H54 (cell line): ENCODE measurements at places on chromosomes 3 and 15.

DNA sequence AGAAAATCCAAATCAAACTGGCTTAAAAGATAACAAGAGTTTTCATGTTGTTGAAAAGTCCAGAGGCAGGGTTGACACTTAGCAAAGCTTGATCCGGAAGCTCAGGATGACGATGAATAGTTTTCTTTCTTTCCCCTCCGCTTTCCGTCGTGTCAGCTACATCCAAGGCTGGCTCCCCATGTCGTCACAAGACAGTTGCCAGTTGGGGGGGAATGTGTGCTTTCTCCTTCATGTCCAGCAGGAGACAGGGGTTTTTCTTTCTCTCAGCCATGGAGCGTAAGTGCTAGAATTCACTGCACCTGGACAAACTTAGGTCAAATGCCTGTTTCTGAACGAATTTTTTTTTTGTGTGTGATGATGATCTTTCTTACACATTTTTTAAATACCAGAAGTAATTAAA, 273.8 kb upstream of the RGMA start:
- DNase-seq: no peak

DNA sequence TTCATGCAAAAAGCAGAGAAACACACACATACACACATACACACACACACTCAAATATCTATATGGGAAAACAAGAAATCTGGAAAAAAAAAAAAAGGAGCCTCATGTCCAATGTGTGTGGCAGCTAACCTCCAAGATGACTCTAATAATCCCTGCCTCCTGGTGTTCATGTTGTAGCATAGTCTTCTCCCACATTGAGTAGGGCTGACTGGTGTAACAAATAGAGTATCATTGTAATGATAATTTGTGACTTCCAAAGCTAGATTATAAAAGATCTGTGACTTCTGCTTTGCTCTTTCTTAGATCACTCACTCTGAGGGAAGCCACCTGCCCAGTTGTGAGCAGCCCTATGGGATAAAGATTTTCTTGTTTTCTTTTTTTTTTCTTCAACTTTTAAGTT, 130.9 kb upstream of the TNIK start:
- no peak for DNase-seq

- no peak for DNase-seq
Measured at GRCh38 chr3:188689101-188689574, 482.6 kb upstream of the TPRG1 start.

GRCh38 chr3:168040607-168041208, 55.0 kb downstream of the GOLIM4 start:
- peak; percentile 5 for DNase-seq

GRCh38 chr3:149610351-149611105, 47.3 kb downstream of the WWTR1 start:
- no peak for DNase-seq

GRCh38 chr3:64049136-64049535, 25.8 kb upstream of the PSMD6 start:
- no peak for DNase-seq

- DNase-seq: no peak
Measured at GRCh38 chr3:57952208-57952631, 56.0 kb upstream of the FLNB start.

GRCh38 chr15:29822100-29822683, at the start of gene TJP1:
Gene TJP1 (minus strand): TSS chr15:29822468. CDS start chr15:29822028, 440 bp downstream.
- DNase-seq: peak; percentile 42

DNA sequence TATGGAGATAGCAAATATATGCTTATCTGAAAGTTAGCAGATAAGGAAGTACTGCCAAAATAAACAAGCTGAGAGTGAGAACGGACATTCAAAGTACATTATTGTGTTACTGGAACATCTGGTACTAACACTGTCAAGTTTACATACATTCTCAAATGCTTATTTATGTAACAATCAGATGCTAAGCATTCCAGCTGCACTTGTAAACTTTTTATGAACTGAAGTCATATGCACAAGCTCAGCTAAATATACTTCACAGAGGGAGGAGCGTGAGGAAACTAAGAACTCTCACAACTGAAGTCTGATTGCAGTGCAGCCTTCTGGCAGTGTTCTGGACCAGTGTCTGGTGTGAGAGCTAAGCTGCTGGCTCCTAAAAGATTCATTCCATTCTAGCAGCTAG, 223.7 kb upstream of the NANOGP8 start:
- no peak for DNase-seq

DNA sequence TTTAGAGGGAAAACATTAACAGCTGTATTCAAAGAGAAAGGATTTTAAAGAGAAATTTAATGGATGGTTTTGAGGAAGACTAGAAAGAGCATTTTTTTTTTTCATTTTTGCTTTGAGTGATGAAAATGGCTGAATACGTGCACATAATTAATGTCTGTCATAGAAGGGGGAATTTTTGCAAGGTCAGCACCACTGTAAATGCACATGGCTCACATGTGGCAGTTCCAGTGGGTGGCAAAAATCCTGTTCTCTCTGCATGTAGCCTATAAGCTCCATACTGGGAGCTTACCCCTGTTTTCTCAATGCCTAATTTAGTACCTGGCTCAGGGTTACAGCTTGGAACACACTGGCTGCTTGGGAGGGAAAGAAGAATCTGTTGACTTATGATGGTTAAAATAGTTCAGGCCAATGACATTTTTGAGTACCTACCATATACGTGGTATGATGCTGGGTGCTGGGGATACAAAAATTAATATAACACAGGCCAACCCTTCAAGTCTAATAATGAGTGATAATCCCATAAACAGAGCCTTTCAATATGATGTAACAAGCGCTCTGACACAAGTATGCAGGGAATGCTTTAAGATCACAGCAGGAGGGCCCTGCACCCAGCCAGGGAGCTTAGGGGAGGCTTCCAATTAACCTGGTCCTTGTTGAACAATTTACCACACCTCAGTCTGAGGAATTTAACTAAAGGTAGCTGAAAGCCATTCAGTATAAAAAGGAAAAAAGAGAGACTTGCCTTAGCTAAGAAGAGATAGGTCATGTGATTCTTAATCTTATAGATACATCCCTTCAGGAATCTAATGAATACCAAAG, 33.0 kb downstream of the HSPBAP1 start:
- no peak for DNase-seq

DNA sequence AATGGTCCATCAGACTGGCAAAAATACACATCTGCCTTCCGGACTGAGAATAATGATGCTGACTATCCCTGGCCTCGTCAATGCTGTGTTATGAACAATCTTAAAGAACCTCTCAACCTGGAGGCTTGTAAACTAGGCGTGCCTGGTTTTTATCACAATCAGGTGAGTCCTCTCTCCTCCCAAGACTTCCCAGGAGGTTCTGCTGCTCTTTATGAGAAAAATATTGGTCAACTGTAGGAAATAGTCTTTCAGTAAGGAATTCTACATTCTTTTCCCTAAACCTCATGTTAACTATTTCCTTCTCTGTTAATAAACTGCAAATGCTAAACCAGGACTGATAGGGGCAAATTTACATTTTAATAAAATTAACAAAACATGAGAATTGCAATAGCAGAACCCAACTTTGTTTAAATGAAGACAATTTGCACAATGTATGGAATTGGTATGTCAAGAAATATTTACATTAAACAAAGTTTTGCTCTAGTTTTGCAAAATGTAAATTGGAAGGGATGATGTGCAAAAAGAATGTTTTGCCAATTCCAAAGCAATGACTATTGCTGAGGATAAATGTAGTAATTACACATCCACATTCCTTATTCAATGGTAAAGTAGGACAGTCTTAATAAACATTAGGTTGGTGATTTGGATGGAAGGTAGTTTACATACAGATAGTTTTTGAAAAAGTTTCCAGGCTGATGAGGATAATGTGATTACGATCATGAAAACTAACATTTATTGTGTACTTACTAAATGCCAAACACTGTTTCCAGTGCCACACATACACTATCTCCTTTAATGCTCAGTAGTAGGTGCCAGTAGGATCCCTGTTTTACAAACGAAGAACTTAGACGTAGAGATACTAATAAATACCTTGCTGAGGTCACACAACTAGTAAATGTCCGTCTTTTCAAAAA, 21.1 kb downstream of the UPK1B start:
- DNase-seq: no peak

GRCh38 chr15:70062321-70062956, 35.3 kb downstream of the TLE3 start:
- no peak for DNase-seq

- no peak for DNase-seq
Measured at GRCh38 chr3:140160553-140160952, 225.6 kb downstream of the CLSTN2 start.

DNA sequence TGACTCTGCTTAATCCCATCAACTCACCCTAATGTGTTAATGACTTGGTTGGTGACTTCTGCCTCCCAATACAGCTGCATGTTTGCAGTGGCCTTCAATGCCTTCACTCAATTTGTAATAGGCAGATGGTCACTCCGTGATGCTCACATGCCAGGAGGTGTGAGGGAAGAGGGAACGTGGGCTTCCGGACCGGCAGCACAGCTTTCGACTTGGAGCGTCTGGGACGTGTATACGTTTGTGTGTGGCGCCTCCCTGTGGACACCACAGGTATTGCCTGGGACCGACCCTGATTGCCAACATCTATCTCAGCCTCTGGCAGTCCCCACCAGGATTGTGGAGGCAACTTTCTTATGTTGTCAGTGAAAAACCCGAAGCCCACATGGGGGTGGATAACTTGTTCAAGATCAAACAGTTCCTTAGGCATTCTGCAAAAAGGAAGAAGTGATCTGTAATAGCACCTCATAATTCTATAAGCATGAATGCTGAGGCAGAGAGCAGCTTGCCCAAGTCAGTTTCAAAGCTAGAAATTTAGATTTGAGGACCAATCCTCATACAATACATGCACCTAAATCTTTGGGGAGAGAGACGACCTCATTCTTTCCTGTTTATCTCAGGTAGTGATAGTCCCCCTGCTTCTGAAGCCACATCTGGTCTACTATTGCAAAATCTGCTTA, 16.9 kb downstream of the MRPL46 start:
- DNase-seq: peak; percentile 38
